ENCODE measurements at places on chromosomes 3 and 15. TPM values are rescaled to one million over a fixed set of nuclear protein-coding genes. Genes with fewer than 3 reads are reported as not detected.

- H3K4me3 ChIP-seq: no peak overlapping the region
- peaks cover 11% of the 10 kb centered on the region for H3K4me1 ChIP-seq
- H3K36me3 ChIP-seq: peaks cover 67% of the 10 kb centered on the region
These were observed 77.6 kb downstream of the GALK2 start for GRCh38 chr15:49247556-49248110.

DNA sequence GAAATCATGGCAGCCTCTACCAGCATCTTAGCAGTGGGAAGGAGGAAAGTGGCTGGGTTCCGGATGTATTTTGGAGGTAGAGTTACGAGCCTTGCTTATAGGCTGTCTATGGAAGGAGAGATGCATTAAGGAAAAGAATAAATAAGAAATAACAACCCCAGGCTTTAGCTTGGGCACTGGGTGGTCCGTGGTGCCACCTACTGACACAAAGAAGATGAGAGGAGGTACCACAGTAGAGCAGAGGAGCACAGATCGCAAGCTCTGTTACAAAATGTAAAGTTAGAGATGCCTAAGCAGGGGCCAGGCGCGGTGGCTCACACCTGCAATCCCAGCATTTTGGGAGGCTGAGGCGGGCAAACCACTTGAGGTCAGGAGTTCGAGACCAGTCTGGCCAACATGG lies 74.8 kb downstream of the TMEM39A start:
- H3K36me3 ChIP-seq: peaks cover 9% of the 10 kb centered on the region
- no peak overlapping the region for H3K4me3 ChIP-seq
- no peak for DNase-seq
- no peaks in the 10 kb centered on the region for H3K27me3 ChIP-seq
- H3K27ac ChIP-seq: no peak overlapping the region
- no peaks in the 10 kb centered on the region for H3K4me1 ChIP-seq

- H3K27ac ChIP-seq: no peak overlapping the region
- H3K4me1 ChIP-seq: peaks cover 8% of the 10 kb centered on the region
- peaks cover 8% of the 10 kb centered on the region for H3K27me3 ChIP-seq
- DNase-seq: no peak
- no peaks in the 10 kb centered on the region for H3K36me3 ChIP-seq
These were observed 141.5 kb upstream of the BFSP2 start for GRCh38 chr3:133258358-133258757.

The MYO5A gene
- 22.8 TPM for total RNA-seq

The MYO5C gene
- total RNA-seq: 0.64 TPM

Data from activated T-helper 2 cell treated with anti-CD3 and anti-CD28 coated beads, Interferon-gamma antibody, Interleukin-2, Interleukin-4, amounts not matched to agents 10 μg/mL and 5 μg/mL and 100 μg/mL, durations not matched to agents 14 hours and 24 hours and 36 hours (primary cell).